CD4-positive, CD25-positive, alpha-beta regulatory T cell (primary cell): ENCODE measurements at places on chromosomes 7 and 10. TPM values are rescaled to one million over a fixed set of nuclear protein-coding genes. Genes with fewer than 3 reads are reported as not detected.

SKIDA1 gene
- not detected for polyA plus RNA-seq

CALML5 gene
- not detected for polyA plus RNA-seq

FIGNL1 gene
- polyA plus RNA-seq = 10.8 TPM

CCNJ gene
- polyA plus RNA-seq = 0.65 TPM

ZNF488 gene
- not detected for polyA plus RNA-seq

GRID1 gene
- polyA plus RNA-seq = not detected

OR9A4 gene
- not detected for polyA plus RNA-seq

TSPAN15 gene
- polyA plus RNA-seq = 6.0 TPM

ADIRF gene
- 0.42 TPM for polyA plus RNA-seq

CABCOCO1 gene
- polyA plus RNA-seq = not detected

DPYSL4 gene
- polyA plus RNA-seq = not detected

NUTM2E gene
- polyA plus RNA-seq = not detected

MORN4 gene
- polyA plus RNA-seq = 1.5 TPM

HOXA9 gene
- polyA plus RNA-seq = not detected

WDFY4 gene
- 0.15 TPM for polyA plus RNA-seq

DLD gene
- 81.8 TPM for polyA plus RNA-seq

TPST1 gene
- polyA plus RNA-seq = 0.24 TPM

NKX2-3 gene
- polyA plus RNA-seq = not detected

PKD2L1 gene
- polyA plus RNA-seq = not detected

NUTM2B gene
- polyA plus RNA-seq = 0.08 TPM

NRCAM gene
- not detected for polyA plus RNA-seq

TMEM26 gene
- polyA plus RNA-seq = not detected

HDAC9 gene
- polyA plus RNA-seq = 4.1 TPM

SMO gene
- polyA plus RNA-seq = not detected

TUBB8 gene
- not detected for polyA plus RNA-seq

SDK1 gene
- not detected for polyA plus RNA-seq

PDE1C gene
- polyA plus RNA-seq = not detected

LIPM gene
- not detected for polyA plus RNA-seq

COL26A1 gene
- polyA plus RNA-seq = not detected

EVX1 gene
- polyA plus RNA-seq = not detected

MRC1 gene
- 0.24 TPM for polyA plus RNA-seq

ANKRD22 gene
- polyA plus RNA-seq = 0.20 TPM

UCN3 gene
- polyA plus RNA-seq = not detected

CYP3A7 gene
- polyA plus RNA-seq = not detected

SAMD9L gene
- 29.8 TPM for polyA plus RNA-seq
